ENCODE measurements at places on chromosomes 3 and 15.

DNA sequence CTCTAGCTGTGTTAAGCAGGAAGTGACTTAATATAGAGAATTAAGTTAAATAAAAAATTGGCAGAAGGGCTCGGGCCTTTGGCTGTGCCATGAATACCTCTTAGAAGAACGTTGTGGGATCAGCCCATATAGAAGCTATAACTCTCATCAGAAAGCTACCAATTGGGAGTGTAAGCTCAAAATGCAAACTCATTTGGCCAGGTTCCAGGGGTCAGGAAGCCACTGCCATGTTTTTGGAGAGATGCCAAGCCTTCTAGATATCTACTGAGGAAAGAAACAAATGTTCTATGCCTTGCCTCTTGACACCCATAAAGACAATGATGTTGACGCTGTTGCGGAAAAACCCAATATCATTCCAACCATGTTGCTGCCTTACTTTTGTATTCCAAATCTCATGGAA lies 475.2 kb upstream of the TGFBR2 start:
- no peak for DNase-seq

GRCh38 chr3:136802481-136802996 lies 16.4 kb upstream of the SLC35G2 start:
- DNase-seq: no peak

DNA sequence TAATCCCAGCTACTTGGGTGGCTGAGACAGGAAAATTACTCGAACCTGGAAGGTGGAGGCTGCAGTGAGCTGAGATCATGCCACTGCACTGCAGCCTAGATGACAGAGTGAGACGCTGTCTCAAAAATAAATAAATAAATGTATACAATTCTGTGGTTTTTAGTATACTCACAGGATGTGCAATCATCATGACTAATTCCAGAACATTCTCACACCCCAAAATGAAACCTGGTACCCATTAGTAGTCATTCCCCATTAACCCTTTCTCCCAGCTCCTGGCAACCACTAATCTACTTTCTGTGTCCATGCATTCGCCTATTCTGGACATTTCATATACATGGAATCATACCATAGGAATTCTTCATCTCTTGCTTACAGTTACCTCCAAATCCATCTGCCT lies 44.5 kb downstream of the LRRFIP2 start:
- DNase-seq: no peak

- no peak for DNase-seq
Measured at GRCh38 chr15:41594801-41595746, 36.1 kb downstream of the TYRO3 start.

- no peak for DNase-seq
Measured at GRCh38 chr3:119880966-119881365, 99.1 kb downstream of the NR1I2 start.

DNA sequence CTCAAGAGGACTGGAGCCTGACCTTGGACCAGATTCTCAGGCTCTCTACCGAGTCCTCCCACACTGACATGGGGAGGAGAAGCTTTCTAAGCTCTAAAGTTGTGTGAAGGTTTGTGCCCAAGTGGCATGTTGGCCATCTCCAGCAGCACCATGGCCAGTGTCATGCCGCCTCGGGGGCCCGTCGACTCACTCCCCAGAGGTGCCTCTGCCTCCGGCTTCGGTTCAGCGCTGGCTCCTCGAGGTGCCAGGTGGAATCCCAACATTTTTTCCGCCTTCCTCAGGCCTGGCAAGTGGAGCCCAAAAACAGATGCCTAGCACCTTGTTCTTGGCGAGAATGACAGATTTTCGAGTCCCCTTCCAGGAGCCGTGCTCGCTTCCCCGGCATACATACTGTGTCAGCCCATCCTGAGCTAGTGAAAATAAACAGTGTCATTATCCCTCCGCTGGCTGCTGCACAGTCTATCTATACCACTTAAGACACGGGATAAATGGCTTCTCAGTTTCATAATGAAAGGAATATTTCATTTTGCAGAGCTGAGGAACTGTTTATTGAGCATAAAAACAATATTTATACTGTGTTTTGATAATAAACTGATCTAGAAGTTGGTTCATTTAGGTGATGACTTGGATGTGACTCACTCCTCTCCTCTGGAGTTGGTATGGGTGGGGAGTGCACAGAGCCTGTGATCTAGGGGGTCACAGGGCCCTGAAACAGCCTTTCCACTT lies 328.5 kb upstream of the TLE3 start:
- no peak for DNase-seq

GRCh38 chr15:59150185-59150584 lies 45.2 kb downstream of the CCNB2 start:
- no peak for DNase-seq

DNA sequence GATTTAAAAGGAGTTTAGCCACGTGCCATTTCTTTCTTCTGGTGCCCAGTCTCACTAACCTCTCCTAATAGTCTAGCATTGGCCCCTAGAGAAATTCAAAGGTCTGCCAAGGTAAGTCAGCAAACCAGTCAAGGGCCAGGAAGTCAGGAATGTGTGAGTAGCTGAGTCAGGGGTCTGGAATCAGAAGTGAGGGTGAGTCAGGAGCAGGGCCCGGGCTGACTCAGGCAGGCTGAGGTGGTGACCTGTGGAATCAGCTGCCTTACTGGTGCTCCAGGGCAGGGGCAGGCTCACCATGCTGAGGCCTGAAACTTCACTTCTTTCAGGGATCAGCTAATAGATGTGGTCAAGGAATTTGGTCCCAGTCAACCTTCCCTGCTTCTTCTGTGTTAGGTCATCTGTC lies 105.8 kb upstream of the MYZAP start:
- no peak for DNase-seq

DNA sequence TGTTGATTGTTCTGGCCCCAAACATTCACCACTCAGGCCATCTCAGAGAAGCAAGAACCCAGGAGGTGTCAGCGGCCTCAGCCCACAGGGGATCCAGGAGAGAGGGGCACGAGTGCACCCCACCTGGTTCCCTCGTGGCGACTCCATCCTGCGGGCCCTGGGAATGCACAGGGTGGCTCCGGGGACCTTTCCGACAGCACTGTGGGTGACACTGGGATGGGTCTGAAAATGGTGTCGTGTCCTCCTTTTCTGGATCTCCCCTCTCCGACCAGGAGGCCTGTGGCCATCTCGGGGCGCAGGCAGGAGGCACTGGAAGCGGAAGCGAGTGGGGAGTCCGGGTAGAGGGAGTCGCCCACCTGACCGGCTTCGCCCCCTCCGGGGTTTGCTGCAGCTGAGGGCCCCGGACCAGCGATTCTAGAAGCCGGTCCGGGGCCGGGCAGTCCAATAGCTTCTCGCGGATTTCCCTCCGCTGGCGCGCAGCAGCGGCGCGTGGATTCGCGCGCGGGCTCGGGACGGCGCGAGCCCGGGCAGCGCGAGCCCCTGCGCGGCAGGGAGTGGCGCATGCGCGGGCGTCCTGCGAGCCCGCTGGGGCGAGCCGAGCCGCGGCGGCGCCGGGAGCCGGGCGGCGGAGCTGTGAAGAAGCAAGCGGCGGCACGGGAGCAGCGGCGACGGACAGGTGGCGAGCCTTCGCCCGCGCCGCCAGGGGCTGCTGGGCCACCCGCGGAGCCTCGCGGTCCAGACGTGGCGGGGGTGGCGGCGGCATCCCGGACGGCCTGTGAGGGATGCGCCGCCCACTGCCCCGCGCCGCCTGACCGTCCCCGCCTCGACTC lies at the start of gene DOCK3:
Gene DOCK3 (plus strand): TSS at position 579 of the 830 bp plus-strand sequence. CDS start 337 bp downstream, outside the sequence.
- peak; percentile 47 for DNase-seq

DNA sequence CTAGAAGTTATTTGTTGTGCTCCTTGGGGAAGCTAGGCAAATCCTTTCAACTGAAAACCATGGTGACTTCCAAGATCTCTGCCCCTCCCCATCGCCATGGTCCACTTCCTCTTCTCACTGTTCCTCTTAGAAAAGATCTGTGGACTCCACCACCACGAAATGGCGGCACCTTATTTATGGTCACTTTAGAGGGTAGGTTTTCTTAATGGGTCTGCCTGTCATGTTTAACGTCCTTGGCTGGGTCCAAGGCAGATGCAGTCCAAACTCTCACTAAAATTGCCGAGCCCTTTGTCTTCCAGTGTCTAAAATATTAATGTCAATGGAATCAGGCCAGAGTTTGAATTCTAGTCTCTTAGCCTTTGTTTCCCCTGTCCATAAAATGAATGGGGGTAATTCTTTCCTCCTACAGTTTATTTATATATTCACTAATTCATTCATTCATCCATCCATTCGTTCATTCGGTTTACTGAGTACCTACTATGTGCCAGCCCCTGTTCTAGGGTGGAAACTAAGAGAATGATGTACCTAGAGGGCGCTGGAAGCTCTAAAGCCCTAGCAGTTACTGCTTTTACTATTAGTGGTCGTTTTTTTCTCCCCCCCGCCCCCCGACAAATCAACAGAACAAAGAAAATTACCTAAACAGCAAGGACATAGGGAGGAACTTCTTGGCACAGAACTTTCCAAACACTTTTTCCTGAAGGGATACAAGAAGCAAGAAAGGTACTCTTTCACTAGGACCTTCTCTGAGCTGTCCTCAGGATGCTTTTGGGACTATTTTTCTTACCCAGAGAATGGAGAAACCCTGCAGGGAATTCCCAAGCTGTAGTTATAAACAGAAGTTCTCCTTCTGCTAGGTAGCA lies 657 bp downstream of the PATL2 start:
- no peak for DNase-seq

DNA sequence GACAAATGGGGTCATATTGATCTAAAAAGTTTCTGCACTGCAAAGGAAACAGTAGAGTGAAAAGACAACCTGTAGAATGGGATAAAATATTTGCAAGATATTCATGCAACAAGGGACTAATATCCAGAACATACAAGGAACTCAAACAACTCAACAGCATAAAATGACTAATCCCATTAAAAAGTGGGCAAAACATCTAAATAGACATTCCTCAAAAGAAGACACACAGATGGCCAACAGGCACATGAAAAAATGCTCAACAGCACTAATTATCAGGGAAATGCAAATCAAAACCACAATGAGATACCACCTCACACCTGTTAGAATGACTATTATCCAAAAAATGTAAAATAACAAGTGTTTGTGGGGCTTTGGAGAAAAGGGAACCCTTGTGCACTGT lies 8.8 kb downstream of the SLC12A8 start:
- no peak for DNase-seq

GRCh38 chr3:63644212-63644797 lies 8.2 kb upstream of the SNTN start:
- no peak for DNase-seq

DNA sequence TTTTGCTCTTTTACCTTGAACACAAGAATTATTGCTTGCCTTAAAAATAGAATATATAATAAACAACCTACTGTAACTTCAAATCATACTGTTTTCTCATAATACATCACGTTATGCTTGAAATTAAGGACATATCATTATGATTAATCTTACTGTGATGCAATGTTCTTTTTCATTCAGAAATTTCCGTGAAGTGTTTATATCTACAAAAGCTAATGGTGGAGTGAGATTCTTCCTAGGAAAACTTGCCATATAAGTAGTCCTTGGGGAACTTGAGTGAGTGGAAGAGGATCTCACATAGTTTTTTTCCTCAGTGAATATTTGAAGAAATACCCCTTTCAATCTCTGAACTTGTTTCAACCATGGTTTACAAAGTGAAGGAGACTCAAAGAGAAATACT lies 498.7 kb upstream of the CBLB start:
- DNase-seq: no peak

DNA sequence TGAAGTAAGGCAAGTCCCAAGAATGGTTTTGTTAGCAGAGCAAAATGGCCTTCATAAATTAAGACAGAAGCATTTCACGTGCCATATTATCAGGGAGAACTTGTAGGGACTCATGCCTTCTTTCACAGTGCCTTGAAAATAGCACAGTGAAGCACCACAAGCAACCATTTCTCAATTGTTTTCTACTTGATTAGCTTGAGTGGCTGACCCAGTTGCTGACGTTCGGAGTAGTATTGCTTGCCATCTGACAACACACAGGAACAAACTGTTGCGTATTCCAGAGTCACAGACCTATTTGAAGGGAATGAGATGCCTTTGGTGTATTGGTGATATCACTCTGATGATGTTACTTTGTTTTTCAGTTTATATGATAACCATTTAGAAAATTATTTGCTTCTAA lies 3.0 kb upstream of the C3orf52 start:
- DNase-seq: no peak

DNA sequence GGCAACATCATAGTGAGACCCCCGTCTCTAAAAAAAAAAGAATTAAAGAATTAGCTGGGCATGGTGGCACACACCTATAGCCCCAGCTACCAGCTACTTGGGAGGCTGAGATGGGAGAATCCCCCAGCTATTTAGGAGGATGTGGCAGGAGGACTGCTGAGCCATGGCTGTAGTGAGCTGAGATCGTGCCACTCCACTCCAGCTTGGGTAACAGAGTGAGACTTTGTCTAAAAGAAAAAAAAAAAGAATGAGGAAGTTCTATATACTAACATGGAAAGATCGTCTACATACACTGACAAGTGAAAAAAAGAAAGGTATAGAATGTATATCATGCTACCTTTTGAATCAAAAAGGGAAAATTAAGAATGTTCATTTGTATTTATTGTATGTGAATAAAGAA lies 83.9 kb upstream of the CDAN1 start:
- DNase-seq: no peak

DNA sequence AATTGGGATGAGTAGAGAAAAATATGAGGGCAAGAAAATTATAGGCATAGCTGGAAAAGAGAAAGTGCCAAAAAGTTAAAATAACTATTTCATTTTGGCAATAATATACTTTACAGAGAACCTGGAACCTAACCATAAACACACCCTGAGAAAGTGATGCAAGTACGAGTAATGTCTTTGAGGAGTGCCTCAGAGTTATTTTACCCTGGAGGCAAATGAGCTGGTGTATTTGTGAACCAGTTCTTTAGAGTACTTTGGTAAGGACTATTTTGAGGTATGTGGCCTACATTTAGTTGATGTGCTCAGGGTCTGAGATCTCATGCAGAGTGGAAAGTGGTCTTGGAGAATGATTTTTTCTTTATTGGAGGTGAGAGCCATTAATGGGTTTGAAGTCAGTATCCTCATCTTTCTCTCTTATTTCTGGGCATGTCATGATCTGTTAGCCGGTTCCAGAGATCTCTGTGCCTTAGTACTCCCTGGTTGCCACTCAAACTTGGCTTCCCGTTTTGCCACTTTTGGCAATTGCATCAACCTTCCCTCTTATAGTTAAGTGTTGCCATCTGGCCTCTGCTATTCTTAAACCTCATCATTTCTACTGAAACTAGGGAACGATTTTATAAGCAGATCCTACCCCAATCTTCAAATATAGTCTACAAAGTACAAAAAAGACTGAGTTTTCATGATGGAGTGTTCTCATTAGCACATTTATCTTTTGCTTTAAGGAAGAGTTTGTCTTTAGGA lies 145.7 kb downstream of the EPHA6 start:
- no peak for DNase-seq

GRCh38 chr15:74890665-74890960 lies 771 bp downstream of the MPI start:
- DNase-seq: no peak

DNA sequence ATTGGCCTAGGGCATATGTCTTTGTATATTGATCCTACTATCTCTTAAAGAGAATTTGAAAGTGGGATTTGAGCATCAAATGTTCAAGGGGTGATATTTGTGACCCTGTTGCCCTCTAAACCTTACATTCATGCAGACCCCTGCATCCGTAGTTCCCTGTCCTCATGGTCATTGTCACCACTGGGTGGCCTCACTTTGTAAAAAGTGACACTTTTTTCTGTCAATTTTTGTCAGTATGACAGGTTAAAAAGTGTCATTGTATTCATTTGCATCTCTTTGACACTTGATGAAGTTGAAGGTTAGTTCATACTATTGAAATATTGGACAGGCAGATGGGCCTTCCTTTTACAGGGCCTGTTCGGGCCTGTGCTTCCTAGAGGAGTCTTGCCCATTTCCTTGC lies 12.3 kb upstream of the KLF15 start:
- DNase-seq: no peak

- no peak for DNase-seq
Measured at GRCh38 chr15:98120561-98120960, 160.1 kb downstream of the ARRDC4 start.
